Aorta (tissue), 5 donors: ENCODE measurements at places on chromosomes 7 and 10. TPM values are rescaled to one million over a fixed set of nuclear protein-coding genes. Genes with fewer than 3 reads are reported as not detected.
A peak's percentile ranks its signal among the peaks of the same experiment; 100 is the strongest.

FAM237B gene
- total RNA-seq, result not detected

DNA sequence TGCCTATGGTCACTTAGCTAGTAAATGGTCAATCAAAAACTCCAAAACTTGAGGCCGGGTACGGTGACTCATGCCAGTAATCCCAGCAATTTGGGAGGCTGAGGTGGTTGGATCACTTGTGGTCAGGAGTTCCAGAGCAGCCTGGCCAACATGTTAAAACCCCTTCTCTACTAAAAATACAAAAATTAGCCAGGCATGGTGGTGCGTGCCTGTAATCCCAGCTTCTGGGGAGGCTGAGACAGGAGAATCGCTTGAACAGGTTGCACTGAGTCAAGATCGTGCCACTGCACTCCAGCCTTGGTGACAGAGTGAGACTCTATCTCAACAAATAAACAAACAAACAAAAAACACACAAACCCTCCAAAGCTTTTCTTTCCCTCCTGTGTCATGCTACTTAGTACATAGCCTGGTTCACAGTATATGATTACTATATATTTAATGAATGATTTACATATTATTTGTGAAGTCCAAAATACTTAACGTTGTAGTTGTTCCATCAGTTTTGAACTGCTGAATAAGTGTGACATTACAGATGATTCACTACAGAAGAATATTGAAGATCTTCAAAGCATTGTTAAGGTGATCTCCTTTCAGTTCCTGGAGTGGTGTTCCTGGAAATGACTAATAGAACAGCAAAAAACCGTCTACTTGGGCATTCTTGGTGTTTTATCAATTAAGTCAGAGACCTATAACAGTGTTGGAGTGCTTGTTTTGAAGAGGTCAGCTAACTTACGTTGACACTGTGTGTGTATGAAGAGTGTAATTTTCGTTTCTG lies 72.9 kb downstream of the ADK start:
- DNase-seq, result no peak

PHYHIPL gene
- total RNA-seq, result 0.19 TPM

- no peak for DNase-seq
Observed at GRCh38 chr10:70587045-70587658, 15.4 kb downstream of the PRF1 start.

GRCh38 chr7:15305002-15305600 lies 256.7 kb downstream of the AGMO start:
- DNase-seq, result no peak

GRCh38 chr10:88149906-88150305 lies 286.5 kb downstream of the PTEN start:
- no peak for DNase-seq

LGI1 gene
- 1.8 TPM for total RNA-seq

GRCh38 chr10:3231951-3232730 lies 59.6 kb upstream of the PITRM1 start:
- peak; percentile 74 for DNase-seq

GRCh38 chr7:86243171-86243570 lies 400.5 kb upstream of the GRM3 start:
- no peak for DNase-seq

DNA sequence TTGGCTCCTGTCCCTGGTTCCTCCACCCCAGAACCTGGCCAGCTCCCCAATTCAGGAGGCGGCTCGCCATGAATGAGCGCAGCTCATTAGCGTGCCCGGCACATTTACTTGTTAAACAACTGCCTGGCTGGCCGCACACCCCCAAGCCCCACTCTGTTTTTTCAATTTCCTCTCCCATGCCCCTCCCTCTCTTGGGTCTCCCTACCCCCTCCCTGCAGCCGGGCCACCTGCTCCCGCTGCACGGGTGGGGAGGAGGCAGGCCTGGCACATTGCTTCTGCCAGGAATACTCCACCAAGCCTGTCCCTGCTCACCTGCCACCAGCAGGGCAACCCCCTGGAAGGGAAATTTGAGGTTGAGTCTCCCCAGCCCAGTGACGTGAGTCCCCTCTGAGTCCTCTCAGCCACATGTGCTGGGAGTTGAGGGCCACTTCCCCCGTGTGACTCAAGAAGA lies 2.5 kb upstream of the SLIT1 start:
- DNase-seq, result no peak

DNA sequence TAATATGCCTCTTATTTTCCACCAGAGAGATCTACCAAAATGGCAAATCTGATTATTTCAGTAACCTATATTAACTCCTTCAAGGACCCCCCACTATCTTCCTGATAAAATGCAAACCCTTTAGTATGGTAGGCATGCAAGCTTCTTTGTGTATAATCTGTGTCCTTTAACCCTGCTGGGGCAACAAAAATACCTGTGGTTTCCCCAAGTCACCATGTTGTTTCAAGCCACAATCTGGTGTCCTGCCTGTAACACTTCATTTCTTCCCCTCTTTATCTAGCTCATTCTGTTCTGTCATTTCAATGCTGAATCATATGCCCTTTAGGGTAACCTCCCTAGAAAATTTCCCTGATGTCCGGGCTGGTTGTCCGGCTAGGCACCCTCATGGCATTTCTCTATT lies 5.3 kb downstream of the CALCR start:
- DNase-seq, result no peak

- no peak for DNase-seq
Observed at GRCh38 chr10:52949899-52950298, 177.3 kb upstream of the MBL2 start.

CXCL12 gene
- total RNA-seq, result 322 TPM

MRLN gene
- total RNA-seq, result not detected

DNA sequence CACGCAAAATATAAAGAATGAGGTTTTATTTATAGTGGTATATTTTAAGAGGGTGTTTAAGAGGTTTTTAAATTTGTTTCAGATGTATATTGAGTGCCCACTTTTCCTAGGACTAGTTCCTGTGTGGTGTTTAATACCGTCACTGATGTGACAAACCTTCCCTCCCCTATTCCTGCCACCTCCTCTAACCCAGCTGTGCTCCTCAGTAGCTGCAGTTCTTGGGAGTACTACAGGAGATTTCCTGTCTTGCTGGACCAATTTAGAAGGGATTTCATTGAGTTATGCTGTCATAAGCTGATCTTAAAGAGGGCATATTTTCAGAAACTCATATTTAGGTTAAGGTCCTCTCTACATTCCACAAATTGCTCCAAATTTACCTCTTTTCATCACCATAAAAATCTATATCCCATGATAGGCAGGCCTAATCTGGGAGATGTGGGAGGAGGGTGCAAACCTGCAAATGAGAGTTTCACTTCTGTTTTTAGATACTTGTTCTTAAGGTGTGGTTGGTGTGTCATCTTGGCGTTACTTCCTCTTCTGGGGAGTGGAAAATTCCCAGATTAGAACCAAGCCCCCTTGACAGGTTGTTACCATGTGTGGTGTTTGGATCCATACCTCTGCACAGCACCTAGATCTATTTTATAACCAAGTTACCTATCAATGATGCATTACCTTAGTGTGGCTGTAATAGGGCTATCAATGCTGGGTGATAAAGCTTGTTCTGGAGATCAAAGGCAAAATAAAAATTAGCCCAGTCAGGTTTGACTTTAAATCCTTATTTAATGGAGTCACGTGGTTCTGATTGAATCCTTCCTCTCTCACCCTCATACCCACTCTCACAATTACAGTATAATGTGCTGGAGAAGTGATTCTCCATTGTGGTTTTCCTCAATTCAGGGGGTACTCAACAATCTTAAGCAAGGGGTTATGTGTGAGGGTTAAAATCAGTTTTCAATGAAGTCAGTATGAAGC lies 141.1 kb downstream of the CDK14 start:
- no peak for DNase-seq

OLAH gene
- 1.1 TPM for total RNA-seq

ZNF425 gene
- total RNA-seq, result 1.3 TPM

VENTX gene
- total RNA-seq, result 7.4 TPM

GRCh38 chr10:112711366-112711765 lies 238.7 kb upstream of the TCF7L2 start:
- no peak for DNase-seq

GRCh38 chr7:111083413-111083812 lies 7.5 kb upstream of the LRRN3 start:
- DNase-seq, result no peak

SLC18A3 gene
- not detected for total RNA-seq

ERVW-1 gene
- total RNA-seq, result not detected

PDZD8 gene
- 36.0 TPM for total RNA-seq

DNA sequence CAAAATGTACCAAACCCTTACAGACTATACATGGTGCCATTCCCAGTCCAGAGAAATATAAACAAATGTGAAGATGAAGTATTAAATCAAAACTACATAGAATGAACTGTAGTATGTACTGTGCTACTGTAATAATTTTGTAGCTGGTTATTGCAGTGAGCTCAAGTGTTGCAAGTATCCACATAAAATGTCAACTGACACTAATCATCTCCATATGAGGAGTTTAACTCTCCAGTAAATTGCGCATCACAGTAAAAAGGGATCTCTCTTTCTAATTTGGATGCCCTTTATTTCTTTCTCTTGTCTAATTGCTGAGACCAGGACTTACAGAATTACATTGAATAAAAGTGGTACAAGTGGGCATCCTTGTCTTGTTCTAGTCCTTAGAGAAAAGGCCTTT lies 165.5 kb downstream of the CPED1 start:
- no peak for DNase-seq

ETV1 gene
- total RNA-seq, result 6.5 TPM

DNA sequence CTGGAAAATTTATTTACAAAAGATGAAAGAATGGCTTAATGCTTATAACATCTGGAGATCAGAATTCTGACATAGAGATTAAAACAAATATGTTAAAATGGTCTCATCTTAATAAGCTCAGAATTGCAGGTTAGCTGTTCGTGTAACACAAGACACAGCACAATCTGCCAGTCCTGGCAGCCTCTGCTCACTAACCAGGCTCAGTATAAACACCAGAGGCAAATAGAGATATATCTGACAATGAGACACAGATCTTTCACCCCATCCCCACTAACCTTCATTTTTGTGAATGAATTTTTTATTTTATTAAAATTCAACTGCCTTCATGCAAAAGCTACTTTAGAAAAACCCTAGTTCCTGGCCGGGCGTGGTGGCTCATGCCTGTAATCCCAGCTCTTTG lies 51.8 kb downstream of the RELN start:
- DNase-seq, result no peak

DNA sequence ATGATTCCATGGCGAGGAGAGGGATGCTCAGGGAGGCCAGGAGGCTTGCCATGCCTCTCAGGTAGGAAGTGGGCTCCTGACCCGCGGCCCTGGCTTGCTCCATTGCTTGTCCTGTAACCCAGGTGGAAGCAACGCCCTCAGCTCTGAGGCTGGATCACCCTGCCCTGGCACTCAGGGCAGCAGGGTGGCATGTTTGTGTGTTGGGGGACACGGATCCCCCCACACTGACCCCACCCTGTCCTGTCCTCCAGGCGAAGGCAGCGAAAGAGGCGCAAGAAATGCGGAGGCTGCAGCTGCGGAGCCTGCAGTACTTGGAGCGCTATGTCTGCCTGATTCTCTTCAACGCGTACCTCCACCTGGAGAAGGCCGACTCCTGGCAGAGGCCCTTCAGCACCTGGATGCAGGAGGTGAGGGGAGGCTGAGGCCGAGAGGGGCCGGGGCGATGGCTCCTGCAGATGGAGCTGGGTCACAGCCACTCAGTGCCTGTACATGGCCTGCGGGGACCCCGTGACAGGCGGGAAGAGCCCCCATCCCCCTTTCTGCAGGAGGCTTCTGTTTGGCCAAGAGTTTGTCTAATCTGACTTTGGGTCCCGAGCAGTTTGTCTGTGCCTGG lies 38.3 kb downstream of the PRF1 start:
- DNase-seq, result peak; percentile 62

IFRD1 gene
- 67.0 TPM for total RNA-seq

GRCh38 chr7:16719699-16720098 lies 33.9 kb upstream of the TSPAN13 start:
- no peak for DNase-seq

TMEM254 gene
- total RNA-seq, result 7.6 TPM

NUTM2B gene
- 0.42 TPM for total RNA-seq

TMEM184A gene
- not detected for total RNA-seq
